Non-pigmented ciliary epithelial cell (primary cell): ENCODE measurements at places on chromosomes 2 and 18.

DNA sequence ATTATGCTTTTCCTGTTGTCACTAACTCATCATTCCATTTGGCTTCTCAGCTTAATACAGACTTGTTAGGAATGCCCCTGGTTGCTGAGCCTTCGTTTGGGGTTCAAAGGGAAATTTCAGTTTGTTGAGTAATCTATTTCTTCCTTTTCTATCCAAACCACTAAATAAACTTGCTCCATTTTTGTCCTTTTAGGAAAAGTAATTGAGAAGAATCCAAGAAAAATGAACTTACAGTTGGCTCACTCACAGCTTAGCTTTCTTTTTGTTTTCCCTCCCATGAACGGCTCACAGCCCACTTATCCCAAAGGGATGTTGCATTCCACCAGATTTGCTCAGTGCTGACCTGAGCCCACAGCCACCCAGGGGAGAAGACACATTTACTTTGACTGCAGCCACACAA is 73.9 kb downstream of the SOX11 start:
- peak; percentile 30 for DNase-seq

GRCh38 chr2:94960751-94961150 is 64.8 kb upstream of the MAL start:
- no peak for DNase-seq

DNA sequence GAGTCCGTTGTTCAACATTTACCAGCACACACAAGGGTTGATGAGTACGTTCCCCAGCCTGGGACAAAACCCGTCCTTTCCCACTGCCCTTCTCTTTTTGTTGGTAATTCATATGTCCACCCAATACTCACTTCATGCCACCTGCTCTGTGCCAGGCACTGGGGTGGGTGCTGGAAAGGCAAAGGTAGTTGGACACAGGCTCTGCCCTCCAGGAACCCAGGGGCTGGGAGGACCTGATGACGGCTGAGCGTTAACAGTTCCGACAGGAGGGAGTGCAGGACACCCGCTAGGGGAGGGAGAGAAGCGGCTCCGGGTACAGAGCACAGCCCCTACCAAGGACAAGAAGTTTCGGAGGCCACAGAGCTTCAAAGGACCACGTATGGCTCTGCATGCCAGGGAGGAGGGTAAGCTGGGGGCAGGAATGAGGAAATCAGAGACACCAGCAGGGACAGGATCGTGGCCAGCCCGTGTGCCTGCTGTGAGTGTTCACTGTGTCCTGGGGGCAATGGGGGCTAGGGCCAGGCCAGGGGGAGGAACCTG is 134.1 kb upstream of the GPC1 start:
- no peak for DNase-seq

DNA sequence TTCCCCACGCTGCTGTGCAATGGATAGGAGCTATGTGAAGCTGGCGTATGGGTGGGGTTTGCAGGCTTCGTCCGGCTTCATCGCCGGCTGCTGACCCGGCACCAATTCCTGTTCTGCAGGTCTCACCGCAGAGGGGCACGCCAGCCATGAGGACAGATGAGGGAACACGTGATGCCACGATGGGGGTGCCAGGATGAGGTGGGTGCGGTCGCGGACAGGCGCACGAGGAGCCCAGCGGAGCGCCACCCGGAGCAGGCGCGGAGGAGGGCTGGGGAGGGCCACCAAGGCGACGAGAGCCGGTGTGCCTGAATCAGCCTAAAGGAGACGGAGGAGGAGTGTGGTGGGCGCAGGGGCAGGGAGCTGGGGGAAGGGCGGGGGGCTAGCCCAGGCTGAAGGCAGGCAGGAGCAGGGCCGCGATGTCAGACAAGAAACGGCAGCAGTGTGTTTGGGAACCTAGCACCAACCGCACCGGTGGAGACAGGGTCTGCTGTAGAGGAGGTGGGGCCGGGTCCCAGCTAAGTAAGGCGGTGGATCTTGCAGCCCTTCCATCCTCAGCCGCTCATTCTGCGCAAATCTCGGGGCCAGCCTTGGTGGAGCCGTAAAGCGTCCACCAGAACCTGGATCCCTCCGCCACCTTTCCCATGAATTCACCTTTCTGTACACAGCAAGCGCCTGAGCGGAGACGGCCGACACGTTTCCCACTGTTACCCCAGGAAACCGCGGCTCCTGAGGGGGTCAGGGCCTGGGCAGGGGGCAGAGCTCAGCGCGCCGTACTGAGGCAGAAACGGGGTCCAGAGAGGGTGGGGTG is 17.0 kb upstream of the CD8A start:
- DNase-seq: no peak

DNA sequence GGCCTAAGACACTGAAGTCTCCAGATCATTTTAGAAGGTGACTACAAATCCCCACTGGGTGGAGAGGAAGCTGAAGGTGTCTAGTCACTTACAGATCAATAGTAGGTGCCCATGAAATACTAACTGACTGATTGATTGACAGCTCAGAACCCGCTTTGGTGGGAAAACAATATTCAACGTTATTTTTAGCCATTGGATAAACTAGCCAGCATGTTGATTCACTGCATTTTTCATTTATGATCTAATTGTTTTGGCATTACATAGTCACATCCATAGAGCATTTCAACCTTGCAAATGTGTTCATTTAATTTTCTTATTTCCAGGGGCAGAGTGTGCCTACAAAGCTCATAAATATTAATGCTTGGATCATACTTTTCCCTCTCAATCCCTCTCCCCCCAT is 162.3 kb downstream of the MREG start:
- no peak for DNase-seq

GRCh38 chr2:207256476-207257207 is 90.9 kb upstream of the KLF7 start:
- DNase-seq: no peak

GRCh38 chr2:33421820-33422219 is 54.6 kb upstream of the RASGRP3 start:
- no peak for DNase-seq

- no peak for DNase-seq
Observed at GRCh38 chr2:172372436-172372835, 55.0 kb upstream of the ITGA6 start.

DNA sequence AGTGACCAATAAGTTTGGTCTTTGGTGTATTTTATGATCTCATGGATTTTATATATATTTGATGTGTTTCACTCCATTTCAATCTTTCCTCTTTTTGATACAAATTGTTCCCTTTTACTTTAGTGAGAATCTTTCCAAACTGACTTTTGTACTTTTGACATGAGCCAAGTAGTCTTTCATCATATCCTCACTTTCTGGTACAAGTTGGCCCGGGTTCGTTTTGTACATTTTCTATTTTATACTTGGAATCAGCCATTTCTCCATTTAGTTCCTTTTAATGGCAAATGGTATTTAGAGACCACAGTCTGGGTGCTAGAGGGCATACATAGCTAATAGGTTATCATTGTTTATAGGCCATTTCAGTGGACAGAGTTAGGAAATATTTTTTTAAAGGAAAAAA is 147.9 kb upstream of the MYO3B start:
- no peak for DNase-seq

DNA sequence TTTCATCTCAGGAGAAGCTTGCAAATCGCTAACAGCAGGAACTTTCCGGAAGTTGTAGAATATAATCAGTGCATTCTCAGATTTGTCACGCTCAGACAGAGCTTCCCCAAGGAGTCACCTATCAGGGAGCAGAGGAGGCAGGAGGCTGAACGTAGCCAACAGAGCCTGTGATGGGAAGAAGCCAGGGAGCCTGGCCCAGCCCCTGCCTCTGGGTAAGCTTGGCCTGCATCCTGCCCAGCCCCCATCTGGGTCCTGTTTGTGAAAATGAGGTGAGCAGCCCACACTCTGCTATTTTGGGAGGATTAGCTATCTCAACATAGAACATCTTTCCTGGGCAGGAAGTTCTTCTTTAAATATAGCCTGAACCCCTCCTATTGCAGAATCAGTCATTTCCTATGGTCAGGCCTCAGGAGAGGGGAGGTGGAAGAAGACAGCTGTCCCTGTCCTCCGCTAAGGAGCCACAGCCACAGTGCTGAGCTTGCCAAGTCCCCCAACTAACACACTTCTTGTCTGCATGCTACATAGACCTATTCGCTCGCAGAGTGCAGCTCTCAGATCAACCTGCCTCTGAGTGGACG is 19.2 kb upstream of the PKDCC start:
- no peak for DNase-seq
